Esophagus muscularis mucosa (tissue), 4 donors: ENCODE measurements at places on chromosomes 11 and 22. TPM values are rescaled to one million over a fixed set of nuclear protein-coding genes. Genes with fewer than 3 reads are reported as not detected.

Gene MPPED1
- total RNA-seq: not detected

GRCh38 chr11:130063451-130063850 is 6.2 kb upstream of the APLP2 start:
- no peak for DNase-seq

GRCh38 chr11:69010964-69011623 is 2.0 kb downstream of the MRGPRF start:
- DNase-seq: no peak

- DNase-seq: peak; percentile 53
Observed at GRCh38 chr22:47784991-47785390, 1022.5 kb downstream of the TBC1D22A start.

DNA sequence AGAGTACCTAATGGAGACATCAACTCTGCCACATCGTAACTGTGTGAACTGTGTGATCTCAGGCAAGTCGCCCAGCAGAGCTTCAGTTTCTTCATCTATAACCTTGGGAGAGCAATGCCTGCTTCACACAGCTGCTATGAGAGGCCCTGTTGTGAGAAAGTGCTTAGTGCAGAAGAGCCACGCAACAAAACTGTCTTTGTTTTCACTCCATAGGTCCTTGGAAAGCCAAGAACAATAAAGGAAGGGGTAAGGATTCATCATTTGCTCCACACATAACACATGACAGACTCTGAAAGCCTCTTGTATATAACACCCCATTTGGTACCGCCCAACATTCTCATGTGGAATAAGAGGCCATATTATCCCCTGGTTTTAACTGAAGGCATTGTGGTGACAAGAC is 231.9 kb upstream of the ISX start:
- DNase-seq: no peak

DNA sequence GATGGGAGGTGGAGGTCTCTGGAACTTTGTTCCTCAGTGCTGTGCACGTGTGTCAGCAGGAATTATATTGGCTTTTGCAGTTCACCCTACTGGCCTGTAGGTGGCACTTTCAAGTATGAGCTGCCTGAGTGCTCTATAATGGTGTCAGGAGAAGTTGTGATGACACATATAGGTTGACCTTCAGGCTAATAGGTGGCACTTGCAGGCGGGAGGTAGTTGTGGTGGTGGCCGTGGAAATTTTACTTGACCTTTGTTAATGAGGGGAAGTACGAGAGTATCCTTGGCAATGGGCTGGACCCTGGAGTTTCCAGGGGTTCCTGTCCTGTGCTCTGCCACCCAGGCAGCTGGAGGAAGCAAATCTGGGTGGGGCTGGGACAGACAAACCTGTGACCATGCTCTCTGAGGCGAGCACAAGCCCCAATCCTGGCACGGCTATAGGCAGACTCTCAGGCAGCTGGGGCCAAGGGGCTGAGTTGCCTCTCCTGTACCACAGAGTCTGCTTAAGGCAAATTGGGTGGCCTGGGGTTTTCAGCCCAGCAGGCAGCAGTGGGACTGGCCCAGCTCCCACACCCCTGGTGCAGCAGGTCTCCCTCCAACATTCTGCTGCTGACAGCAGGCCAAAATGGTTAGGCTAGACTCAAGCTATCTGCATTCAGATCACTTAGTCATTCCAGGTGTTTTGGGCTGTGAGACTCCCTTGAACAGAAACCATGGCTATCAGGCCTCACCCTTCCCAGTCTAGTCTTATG is 147.5 kb upstream of the CTSC start:
- DNase-seq: no peak

GRCh38 chr11:131206671-131207070 is 163.7 kb upstream of the NTM start:
- DNase-seq: no peak

- DNase-seq: no peak
Observed at GRCh38 chr11:61092280-61092766, 10.0 kb upstream of the CD5 start.

DNA sequence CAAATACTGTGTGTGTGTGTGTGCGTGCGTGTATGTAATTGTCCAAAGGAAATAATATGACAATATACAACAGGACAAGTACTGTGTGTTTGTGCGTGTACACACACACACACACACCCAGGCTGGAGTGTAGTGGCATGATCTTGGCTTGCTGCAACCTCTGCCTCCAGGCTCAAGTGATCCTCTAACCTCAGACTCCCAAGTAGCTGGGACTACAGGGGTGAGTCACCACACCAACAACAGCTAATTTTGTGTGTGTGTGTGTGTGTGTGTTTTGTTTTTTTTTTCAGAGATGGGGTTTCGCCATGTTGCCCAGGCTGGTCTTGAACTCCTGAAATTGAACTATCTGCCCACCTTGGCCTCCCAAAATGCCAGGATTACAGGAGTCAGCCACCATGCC is 61.5 kb downstream of the NUP98 start:
- no peak for DNase-seq

GRCh38 chr11:14234446-14234845 is 124.5 kb downstream of the RRAS2 start:
- DNase-seq: no peak

GRCh38 chr11:75994616-75995015 is 179.6 kb downstream of the UVRAG start:
- no peak for DNase-seq

- DNase-seq: no peak
Observed at GRCh38 chr11:104338186-104338585, 174.2 kb upstream of the PDGFD start.
